ENCODE measurements at places on chromosomes 4 and X. TPM values are rescaled to one million over a fixed set of nuclear protein-coding genes. Genes with fewer than 3 reads are reported as not detected.
A peak's percentile ranks its signal among the peaks of the same experiment; 100 is the strongest.

The GPR143 gene
- total RNA-seq = not detected

- no peak for DNase-seq
Measured at GRCh38 chr4:139300431-139301112, 733 bp upstream of the NAA15 start.

GRCh38 chr4:139735381-139736273 lies 70.0 kb downstream of the MGST2 start:
- DNase-seq = peak; percentile 51

DNA sequence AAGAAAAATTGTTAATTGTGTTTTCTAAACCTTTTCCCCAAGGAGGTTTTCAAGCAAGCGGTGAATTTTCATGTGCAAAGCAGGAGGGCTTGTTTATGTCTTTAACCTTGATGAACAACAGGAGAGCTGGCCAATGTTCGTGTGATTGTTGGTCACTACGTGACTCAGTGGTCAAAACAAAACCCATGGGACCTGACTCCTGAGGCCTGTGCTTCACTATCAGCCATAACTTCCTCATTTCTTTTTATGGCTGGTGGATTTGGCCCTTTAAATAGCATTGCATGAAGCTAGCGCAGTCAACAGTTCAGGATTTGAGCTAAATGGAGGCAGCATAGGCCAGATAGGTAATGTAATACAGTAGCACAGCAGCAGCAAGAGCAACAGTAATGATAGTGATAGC lies 80.5 kb downstream of the MID1IP1 start:
- no peak for DNase-seq

GRCh38 chr4:72974694-72975487 lies 94.6 kb downstream of the COX18 start:
- no peak for DNase-seq

DNA sequence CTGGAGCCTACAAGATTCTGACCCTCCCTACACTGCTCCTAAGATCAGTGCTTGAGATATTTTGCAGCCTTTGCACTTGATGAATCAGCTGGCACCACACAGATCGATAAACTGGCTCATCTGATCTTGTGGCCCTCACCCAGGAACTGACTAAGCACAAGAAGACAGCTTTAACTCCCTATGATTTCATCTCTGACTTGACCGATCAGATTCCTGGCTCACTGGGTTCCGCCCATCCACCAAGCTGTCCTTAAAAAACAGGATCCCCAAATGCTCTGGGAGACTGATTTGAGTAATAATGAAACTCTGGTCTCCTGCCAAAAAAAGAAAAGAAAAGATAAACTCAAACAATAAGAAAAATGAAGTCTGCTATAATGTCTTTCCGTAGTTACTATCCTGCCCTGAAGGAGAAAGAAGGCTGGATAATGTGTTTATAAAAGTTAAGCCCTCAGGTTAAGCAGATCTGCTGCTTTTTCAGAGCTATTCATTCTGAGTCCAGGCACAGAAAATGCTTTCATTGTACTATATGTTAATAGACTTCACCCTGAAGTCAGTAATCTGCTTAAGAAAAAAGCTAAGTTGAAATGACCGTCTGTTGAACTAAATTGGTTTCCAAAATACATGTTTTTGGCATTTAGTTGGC lies 795.2 kb downstream of the TRIML1 start:
- no peak for DNase-seq

DNA sequence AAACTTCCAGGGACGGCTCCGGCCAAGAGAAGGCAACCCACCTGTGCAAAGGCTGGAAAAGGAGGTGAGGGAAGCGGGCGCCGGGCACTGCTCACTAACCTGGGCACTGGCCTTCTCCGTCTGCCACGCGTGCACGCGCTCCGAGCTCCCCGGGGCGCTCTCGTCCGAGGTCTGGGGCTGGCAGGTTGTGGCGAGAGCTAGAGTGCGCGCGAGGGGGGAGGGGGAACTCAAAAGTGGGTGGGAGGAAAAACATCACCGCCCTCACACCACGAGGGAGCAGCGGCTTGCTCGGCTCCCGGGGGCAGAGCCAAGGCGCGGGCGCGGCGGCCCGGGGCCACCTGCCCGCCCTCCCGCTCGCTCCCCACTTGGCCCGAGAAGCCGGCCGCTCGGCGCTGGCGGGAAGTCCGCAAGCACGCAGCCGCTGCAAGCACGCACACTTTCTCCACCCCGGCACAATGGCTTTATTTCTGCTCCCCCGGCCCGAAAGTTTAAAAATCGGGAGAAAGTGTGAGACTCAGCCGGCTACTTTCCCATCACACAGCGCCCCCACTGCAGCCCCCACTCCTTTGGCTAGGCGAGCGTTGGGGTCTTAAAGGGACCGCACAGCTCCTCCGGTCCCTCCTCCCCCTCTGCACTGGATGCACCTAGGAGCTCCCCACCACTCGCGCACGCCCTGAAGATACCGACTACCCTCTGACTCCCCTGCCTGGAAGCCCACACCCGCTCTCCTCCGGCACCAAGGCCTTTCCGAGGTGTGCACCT lies at the start of gene CHRDL1:
Gene CHRDL1 (minus strand): TSS at position 173 of the 762 bp plus-strand sequence. CDS start 3,636 bp downstream, outside the sequence.
- DNase-seq = peak; percentile 49

DNA sequence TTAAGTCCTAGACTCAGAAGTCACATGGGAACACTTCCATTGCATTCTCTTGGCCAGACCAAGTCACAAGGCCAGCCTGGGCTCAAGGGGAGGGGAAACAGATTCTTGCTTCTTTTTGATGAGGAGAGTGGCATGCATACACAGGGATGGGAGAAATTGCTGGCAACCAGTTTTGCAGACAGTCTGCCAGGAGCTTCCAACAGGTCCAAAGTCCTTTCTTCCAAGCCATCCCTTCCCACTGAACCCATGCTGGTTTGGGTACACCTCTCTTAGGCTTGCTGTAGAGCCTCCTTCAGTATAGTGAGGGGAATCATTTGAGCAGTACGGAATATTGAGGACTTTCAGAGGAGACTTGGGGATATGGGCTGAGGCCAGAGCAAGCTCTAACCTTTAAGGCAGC lies 267.8 kb downstream of the BCOR start:
- no peak for DNase-seq

DNA sequence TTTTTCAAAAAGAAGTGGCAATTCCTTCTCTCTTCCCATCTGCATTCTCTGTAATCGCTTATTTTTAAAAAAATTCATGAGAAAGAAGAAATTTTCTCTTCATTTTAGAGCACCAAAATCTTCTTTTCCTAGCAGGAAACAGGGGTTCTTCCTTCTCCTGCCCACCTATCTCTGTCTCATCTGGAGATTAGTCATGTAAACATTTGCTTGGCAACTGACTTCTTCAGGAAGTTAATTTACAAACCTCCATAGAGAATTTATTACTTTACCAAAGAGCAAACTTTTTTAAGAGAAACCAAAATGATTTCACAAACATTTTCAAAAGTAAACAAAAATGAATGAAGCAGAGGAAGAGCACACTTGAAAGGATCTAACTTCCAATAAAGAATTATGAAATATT lies 13.5 kb downstream of the TTC29 start:
- DNase-seq = no peak

GRCh38 chr4:80365928-80366327 lies 30.4 kb downstream of the CFAP299 start:
- DNase-seq = peak; percentile 36

DNA sequence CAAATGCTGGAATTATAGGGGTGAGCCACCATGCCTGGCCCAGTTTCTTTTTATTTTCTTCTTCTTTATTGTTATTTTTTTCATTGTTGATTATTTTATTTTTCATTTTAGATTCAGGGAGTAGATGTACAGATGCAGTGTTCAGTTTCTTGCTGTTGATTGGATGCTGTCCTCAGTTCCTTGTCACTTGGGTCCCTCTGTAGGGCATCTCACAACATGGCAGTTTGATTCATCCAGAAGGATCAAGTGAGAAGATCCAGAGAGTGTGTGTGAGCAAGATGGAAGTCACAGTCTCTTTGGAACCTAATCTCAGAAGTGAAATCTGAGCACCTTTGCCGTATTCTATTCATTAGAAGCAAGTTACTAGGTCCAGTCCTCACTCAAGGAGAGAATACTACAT lies 20.9 kb downstream of the HMGB3 start:
- DNase-seq = no peak

- DNase-seq = no peak
Measured at GRCh38 chr4:138522366-138522765, 280.2 kb upstream of the SLC7A11 start.

Data from Right ventricle myocardium superior (tissue), 1 donor.